ENCODE measurements at places on chromosomes 6 and 20.

GRCh38 chr20:37327748-37328147 lies 18.2 kb upstream of the SRC start:
- no peak for DNase-seq

- DNase-seq, result no peak
Observed at GRCh38 chr6:17207281-17207680, 73.9 kb upstream of the RBM24 start.

DNA sequence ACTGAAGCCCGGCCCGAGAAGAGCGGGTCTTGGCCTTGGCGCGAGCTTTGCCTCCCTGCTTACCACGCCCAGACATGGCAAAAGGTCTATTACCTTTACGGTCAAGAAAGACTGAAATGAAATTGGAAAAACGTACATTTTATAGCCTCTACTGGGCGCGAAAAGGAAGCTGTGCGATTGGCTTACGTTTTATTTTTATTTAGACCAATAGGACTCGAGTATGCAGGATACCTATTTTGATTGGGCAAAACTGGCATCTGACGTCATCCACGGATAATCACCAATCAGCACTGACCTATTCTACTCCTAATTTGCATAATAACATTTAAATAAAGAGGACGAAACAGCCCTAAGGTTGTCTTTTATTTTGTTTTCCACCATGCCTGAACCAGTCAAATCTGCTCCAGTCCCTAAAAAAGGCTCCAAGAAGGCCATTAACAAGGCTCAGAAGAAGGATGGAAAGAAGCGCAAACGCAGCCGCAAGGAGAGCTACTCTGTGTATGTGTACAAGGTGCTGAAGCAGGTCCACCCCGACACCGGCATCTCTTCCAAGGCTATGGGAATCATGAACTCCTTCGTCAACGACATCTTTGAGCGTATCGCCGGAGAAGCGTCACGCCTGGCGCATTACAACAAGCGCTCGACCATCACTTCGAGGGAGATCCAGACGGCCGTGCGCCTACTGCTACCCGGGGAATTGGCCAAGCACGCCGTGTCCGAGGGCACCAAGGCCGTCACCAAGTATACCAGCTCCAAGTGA lies 97.4 kb downstream of the OR2B2 start:
- DNase-seq, result no peak

DNA sequence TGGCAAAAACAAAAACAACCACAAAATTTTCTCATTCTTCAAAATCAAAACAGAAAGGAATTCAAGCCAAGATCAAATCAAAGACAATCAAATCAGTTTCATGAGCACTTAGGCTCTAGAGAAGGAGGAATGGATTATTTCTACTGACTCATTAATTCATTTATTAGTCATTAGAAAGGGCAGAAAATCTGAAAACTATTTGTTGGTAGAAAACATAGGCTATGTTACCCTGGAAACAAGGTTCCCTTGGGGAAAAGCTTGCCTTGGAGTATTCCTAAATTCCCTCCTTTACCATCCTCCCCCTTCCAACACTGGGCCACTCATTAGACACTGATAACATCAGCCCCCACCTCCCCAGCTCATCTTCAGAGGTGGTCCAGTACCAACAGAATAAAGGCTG lies 17.5 kb downstream of the KIF16B start:
- DNase-seq, result no peak

DNA sequence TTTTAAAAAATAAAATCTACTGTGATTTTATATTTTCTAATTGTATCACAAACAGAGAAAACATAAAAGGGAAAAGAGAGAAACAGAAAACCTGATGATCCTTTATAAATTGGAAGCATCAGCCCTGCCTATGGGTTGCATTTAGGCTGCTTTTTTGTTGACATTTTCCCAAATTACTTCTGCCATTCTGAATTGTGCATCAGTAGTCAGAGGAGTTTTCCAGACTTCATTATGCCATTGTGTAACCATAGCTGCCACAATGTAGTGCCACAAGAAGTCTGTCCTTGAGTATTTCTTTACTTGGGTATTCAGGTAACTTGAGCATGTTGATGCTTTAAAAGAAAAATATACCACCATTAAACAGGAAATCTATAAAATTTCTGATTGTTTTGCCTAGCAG lies 130.3 kb downstream of the HACE1 start:
- DNase-seq, result no peak

GRCh38 chr6:16921399-16922110 lies 160.3 kb upstream of the ATXN1 start:
- no peak for DNase-seq

DNA sequence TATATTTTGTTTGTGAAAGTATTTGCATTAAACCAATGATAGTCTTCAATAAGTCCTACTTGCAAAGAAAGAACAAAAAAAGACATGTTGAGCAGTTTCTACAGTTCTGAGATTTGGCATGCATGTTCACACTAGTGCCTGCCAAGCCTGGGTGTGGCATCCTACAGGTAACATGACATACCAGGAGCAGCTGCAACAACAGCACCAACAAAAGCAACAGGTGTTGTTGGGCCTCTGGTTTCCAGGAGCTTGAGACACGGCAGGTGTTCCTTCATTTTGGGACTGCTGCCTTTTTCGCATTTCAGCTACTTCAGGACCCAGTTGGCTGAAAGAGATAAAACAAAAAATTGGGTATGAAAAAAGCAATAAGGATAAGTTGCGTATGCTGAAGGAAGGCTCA lies 41.2 kb upstream of the MTRF1L start:
- no peak for DNase-seq

GRCh38 chr6:126967296-126968005 lies 151.0 kb upstream of the RSPO3 start:
- DNase-seq, result no peak

DNA sequence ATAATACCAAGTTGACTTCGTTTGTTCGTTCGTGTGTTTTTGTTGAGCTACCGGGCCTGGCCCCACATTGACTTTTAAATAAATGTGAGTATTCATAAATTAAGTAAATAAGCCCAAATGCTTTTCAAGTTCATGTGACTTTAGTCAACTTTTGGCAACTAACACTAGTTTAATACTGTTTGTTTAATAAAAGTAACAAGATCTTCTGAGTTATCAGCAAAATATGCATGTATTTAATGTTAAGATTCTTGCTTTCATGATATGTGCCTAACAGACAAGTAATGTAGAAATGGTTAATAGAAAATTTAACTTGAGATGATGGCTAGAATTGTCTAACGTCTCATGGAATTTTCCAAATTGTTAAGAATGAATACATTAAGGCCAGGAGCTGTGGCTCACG lies 38.7 kb upstream of the ECI2 start:
- DNase-seq, result no peak

DNA sequence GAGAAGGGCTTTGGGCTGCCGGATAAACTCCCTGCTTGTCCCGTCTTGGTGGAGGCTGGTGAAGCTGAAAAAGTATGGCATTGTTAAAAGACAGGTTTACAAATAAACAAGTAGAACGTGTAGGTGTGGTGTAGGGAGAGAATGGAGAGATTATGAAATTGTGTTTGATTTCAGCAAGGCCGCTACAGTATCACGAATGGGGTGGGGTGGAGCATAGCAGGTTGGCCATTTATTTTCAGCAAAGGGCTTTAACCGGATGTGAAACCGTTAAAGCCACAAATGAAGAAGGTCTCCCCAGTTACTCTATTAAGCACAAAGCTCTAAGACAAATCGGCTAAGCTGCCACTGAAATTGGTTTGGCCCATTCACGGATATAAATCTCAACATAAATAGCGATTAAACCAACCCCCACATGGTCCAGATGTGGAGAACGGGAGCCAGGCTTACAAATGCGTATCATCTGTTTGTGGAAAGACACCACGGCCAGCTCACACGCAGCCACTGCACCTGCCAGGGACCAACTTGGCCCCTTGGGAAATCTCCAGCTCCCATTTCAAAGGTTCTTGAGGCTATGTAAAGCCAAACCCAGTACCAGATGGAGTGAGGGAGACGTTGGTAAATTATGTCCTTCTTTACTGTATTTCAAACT lies 94.0 kb downstream of the ZMYND8 start:
- no peak for DNase-seq

GRCh38 chr6:144160431-144161005 lies 10.2 kb downstream of the STX11 start:
- DNase-seq, result no peak

- DNase-seq, result no peak
Observed at GRCh38 chr20:31572042-31572700, 32.9 kb upstream of the ID1 start.

DNA sequence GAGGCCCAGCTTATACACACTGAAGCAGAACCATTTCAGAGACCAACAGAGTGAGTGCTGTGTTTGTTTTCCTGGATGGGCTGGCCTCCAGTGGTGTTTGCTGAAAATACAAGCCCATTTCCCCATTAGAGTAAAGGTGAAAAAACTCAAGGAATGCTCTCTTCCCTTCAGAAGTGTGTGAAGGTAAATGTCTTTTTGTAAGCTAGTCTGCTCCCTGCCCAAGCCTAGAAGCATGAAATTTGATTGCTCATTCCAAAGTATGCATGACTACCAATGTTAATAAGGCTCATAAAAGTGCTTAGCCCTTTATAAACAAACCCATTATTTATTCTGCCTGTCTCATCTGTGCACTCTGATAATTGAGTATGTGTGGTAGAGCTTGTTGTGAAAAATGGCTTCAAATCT lies 59.1 kb downstream of the ADGRF1 start:
- DNase-seq, result no peak

DNA sequence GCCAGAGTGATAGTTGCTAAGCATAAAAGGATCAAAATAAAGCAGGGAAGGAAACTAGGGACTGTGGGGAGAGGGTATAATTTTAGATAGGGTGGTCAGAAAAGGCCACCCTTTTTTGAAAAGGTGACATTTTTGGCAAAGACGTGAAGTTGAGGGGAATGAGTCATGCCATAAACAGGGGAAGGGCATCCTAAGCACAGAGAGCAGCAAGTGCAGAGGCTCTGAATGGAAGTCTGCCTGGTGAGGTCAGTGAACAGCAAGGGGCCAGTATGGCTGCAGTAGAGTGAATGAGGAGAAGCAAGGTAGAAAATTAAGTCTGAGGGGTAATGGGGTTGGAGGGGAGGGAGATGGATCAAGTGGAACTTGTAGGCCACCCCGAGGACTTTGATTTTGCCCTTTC lies 2.4 kb downstream of the KLC4 start:
- no peak for DNase-seq

GRCh38 chr6:138958595-138958994 lies 29.5 kb downstream of the REPS1 start:
- DNase-seq, result no peak

DNA sequence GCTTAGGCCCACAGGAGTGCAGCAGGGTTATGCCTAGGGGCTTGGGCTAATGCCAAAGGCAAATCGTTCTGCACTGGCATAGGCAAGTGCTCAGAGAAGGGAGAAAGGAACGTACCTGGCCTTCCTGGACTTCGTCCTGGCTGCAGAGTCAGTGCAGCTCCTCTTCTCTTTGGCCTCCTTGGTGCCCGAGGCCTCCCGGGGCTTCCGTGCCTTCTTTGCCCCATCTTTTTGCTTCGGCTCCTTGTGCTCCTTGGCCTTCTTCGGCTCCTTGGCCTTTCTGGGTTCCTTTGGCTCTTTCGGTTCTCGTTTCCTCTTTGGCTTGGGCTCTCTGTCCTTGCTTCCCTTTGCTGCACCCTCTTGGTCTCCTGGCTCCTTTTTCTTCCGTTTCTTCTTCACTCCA lies 85.2 kb downstream of the CHD6 start:
- no peak for DNase-seq

DNA sequence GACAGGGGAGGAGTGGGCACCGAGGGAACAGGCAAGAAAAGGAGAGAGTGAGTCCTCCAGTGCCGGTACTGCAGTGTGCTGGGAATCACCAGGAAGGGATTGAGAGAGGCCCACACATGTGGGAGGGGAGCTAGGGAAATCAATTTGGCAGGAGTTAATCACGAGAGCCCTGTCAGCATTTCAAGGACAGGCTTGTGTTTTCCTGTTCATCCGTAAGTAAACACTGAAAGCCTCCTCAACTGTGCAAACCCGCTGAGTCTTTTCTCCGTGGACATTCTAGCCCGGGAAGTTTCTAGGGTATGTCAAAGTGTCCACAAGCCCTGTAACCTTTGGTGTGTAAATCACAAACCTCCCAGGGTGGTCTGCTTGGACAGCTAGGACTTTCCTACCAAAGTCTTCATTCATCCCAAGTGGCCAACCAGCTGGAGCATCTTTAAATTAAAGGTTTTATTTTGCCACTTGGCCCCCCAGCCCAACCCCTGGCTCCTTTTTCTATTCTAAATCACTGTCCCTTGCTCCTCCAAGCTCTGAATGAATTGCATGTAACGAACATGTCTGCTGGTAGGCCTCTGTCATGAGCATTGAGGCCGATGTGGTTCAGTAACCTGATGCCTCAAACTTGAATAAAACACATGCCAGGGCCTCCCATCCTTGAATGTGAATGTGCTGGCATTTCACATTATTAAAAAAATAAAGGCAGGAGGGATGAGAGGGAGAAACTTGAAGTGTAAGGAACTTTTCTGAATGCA lies 149.1 kb downstream of the ZNF217 start:
- no peak for DNase-seq

DNA sequence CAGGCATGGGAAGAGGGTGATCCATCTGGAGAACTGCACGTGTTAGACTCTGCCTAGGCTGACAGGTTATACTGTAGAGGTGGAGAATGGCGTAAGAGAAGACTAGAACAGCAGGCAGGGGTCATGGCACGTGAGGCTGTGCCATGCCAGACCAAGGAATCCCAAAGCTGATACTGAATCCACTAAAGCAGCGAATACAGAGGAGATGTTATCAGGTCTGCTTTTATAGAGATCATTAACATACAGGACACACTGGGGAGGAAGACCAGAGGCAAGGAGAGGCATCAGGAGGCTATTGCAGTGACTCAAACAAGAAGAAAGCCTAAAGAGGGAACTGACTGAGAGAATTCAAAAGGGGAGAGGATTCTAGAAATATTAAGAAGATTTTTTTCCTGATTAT lies 12.9 kb downstream of the PHACTR1 start:
- no peak for DNase-seq

DNA sequence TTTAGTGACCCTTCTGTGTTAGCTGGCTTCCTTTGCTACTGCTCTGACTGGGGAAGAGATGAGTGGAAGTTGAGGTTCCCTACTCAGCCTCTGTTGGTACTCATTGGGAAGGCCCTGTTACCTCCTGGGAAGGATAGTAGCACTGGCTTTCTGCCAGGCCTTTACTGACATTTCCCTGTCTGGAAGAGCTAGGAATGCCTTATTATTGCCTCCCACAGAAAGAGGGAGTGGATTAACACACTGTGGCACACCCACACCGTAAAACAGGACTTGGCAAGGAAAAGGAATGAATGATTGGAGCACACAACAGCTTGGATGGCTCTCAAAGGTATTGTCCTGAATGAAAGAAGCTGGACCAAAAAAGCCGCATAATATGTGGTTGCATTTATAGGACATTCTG lies 12.2 kb downstream of the ZNF831 start:
- no peak for DNase-seq

GRCh38 chr6:100979267-100979666 lies 98.1 kb upstream of the ASCC3 start:
- DNase-seq, result no peak
